ENCODE measurements at places on chromosomes 7 and 10.

DNA sequence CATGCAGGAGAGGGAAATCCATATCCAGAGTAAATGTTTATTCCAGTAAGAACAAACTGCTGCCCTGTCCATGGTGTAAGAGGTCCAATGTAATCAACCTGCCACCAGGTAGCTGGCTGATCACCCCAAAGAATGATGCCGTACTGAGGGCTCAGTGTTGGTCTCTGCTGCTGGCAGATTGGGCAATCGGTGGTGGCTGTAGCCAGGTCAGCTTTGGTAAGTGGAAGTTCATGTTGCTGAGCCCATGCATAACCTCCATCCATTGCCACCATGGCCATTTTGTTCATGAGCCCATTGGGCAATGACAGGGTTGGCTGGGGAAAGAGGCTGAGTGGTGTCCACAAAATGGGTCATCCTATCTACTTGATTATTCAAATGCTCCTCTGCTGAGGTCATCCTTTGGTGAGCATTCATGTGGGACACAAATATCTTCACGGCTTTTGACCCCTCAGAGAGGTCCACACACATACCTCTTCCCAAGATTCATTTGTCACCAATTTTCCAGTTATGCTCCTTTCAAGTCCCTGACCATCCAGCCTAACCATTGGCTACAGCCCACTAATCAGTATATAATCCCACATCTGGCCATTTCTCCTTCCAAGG, 23.3 kb upstream of the PAPSS2 start:
- no peak for DNase-seq

GRCh38 chr10:108545921-108546320, 1377.4 kb downstream of the XPNPEP1 start:
- DNase-seq: no peak

DNA sequence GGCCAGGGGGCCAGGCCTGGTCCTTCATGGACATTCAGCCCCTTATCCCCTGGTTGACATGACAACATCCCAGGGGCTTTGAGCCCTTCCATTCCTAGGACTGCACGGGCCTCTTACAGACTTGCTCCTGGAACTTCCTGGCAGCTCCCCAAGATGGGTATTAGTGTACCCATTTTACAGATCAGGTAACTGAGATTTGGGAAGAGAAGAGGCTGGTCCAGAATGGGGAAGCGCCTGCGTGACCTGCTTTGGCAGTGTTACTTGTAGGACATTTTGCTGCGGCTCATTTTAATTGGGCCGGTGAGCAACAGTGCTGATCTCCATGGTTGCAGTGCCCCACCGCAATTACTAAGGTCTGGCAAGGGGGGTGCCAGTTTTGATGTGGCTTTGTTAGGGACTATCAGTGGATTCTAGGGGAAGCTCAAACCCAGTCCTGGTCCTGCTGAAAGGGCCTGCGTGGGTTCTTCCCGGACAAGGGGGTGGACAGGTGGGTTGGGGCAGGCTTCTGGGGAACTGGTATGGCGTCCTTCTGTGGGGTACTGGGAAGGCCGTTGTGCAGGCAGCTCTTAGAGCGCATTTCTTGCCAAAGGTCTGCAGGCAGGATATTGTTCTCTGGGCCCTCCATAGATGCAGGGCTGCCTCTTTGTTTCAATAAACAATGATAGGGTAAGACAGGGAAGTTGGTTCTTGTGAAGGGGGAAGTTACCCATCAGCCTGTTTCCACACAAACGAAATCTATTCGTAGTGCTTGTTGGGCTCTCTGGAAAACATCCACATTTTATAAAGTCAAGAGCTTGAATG, 137.6 kb downstream of the RGS10 start:
- DNase-seq: no peak

GRCh38 chr7:27947586-27948278, 207.8 kb downstream of the TAX1BP1 start:
- DNase-seq: no peak

DNA sequence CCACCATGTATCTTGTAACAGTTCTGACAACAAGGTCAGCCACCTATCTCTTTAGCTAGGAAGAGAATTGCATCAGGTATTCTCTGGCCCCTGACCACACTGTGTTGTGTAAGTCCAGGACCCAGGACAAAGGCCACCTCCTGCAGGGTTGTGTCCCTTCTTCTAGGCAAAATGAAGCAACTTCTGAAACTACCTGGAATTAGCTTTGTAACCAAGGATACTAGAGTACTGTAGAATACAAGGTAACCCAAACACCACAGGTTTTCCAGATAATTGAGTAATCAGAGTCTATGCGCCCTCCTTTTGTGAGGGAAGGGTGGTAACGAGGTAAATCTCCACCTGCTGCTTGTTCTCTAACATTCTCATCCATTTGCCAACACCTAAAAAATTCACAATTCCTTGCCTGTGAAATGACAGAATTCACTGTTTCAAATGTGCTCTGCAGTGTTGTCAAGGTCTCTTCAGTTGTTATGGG, 51.7 kb downstream of the SGMS1 start:
- no peak for DNase-seq

DNA sequence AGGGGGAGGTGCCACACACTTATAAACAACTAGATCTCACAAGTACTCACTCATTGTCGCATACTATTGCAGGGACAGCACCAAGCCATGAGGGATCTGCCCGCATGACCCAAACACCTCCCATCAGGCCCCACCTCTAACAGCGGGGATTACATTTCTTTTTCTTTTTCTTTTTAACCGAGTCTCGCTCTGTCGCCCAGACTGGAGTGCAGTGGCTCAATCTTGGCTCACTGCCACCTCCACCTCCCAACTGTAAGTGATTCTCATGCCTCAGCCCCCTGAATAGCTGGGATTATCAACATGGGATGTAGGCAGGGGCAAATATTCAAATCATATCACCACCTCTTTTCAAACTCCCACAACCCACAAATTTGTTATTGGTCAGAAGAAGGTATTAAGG, 76.7 kb downstream of the SKAP2 start:
- DNase-seq: no peak

DNA sequence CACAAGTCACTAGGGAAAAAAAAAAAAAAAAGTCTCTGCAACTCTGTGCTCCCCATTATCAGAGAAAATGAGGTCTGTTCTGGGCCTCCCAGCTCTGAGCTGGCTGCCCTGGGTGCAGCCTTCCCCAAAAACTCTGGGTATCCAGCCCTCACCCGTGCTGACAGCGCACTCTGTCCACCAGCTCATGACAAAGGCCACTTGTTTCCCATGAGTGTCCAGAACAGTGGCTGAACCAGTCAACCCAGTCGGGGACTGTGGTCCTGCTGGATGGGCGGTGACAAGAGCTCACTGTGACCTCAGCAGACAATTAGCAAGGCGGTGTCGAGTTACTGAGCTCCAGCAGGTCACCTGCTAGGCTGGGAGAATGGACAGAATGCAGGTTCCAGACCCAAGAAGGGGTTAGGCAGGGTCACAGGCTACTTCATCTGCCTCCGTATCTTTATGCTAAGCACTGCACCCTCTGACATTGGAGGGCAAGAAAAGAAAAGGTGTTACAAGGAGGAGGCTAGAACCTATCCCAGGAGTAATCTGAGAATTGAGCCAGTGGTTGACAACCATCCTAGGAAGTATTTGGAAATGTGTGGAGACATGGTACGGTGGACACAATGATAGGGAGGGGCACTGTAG, 37.2 kb downstream of the DLG5 start:
- peak; percentile 61 for DNase-seq
